ENCODE measurements at places on chromosomes 5 and 9.

- DNase-seq: no peak
Observed at GRCh38 chr5:19546521-19546920, 441.5 kb downstream of the CDH18 start.

GRCh38 chr9:71549023-71549422 is 219.3 kb downstream of the CEMIP2 start:
- no peak for DNase-seq

DNA sequence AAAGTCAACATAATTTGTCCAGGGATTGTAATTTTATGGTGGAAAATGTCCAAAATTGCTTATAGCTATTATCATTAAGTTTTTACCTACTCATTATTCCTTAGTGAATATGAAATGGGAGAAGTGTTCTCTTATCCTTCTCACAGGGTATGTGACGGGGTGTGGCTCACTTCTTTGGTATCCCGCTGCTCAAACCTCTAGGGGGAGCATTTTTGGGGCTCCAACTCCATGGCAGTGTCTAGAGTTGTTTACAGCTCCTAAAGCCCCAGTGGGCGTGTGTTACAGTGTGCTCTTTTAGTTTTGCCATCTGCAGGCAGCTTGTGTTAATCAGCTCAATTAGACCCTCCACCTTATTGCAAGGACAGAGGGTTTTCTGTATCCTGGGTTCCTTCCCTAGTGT is 89.4 kb downstream of the CDKN2A start:
- peak; percentile 8 for DNase-seq

DNA sequence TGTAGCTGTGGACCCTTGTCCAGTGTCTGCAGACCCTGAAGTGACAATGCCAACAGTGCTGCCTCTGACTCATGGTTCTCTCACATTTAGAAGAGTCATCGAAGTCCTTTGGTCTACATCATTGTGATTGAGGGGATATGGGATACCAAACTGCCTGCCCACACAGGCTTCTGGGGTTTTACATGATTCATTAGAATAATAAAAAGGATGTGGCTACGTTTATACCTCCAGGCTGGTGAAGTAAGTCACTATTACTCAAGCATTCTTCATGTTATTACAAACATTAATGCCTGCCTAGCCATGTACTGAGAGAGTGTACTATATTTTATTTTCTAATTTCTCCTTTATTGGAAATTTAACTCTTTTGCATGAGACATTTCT is 365.7 kb downstream of the SPATA31D1 start:
- DNase-seq: no peak

DNA sequence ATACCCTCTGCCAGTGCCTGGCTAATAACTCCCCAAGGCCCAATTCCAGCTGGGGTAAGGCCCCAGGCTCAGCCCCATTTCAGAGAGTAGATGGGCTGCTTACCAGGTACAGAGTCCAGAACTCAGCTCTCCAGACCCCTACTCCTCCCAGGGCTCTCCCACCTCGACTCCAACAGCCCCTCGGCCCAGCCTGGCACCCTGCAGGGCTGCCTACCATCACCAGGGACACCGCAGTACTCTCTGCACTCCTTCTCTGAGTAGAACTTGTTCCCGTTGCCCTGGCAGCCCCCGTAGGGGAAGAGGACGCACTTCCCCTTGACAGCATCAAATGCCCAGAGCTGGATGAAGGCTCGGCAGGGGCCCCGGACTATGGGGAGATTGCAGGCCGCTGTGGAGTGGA is 17.4 kb downstream of the AMBP start:
- no peak for DNase-seq
